ENCODE measurements at places on chromosomes 2 and 18.
A peak's percentile ranks its signal among the peaks of the same experiment; 100 is the strongest.

DNA sequence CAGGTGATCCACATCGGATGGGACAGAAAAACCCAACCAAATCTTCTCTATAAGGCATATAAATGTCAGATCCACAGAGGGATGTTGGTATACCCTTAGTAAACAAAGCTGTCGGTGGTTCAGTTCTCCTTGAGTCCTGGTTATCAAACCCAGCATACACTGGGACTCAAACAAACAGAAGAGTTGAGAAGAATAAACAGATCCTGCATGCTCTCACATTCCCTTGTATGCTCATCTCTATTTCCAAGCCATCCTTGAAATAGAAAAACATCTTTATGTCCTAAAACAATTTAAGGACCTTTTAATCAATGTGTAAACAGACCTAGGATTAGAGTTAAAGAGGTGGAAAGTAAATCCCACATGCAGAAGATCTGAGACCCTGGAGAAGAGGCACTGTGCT is 19.8 kb upstream of the HK2 start:
- DNase-seq, result no peak

- DNase-seq, result no peak
Measured at GRCh38 chr2:54285451-54285850, 29.4 kb upstream of the TSPYL6 start.

DNA sequence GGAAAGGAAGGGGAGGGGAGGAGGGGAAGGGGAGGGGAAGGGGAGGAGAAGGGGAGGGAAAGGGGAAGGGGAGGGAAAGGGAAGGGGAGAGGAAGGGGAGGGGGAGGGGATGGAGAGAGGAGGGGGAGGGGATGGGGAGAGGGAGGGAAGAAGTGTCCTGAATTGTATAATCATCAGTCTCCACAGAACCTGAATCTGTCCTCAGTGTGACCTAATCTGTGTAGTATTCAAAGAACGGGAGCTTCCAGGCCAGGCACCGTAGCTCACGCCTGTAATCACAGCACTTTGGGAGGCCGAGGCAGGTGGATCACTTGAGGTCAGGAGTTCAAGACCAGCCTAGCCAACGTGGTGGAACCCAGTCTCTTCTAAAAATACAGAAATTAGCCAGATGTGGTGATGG is 41.1 kb upstream of the CCDC150 start:
- DNase-seq, result peak; percentile 64

- no peak for DNase-seq
Measured at GRCh38 chr2:48069769-48070168, 163.5 kb upstream of the FBXO11 start.

- no peak for DNase-seq
Measured at GRCh38 chr2:163553601-163554000, 182.2 kb downstream of the FIGN start.

- DNase-seq, result no peak
Measured at GRCh38 chr18:79486356-79487182, 90.8 kb downstream of the NFATC1 start.

GRCh38 chr2:111698743-111699554 is 185.0 kb downstream of the ANAPC1 start:
- peak; percentile 99 for DNase-seq

- DNase-seq, result peak; percentile 85
Measured at GRCh38 chr2:38148501-38148900, 72.5 kb upstream of the CYP1B1 start.

DNA sequence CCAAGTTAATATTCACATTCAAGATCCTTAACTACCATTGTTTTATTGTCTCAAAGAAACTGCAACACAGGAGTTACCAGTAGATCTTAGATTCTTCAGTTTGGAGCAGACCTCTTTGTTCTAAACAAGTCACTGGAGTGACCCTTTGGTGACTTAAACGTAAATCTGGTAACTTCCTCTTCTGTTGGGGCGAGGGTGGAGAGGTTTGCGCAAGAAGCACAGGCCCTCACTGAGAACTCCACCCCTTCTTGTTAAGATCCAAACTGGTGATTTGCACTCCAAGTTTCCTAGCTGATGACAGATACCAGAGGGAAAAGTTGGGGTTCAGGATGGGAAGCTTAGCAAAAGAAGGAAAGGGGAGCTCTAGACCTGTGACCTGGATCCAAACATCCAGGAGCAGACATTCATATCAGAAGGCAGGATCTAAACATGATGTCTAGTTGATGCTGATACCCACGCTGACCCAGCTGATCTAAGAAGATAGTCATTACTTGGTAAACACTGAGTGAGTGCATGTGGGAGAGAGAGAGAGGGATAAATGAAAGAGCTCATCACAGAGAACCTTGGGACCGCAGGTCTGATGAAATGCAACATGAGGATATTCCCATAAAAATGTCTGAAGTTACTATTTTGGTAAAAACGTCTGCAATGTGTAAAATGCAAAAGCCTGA is 256.0 kb downstream of the CDH20 start:
- DNase-seq, result no peak

DNA sequence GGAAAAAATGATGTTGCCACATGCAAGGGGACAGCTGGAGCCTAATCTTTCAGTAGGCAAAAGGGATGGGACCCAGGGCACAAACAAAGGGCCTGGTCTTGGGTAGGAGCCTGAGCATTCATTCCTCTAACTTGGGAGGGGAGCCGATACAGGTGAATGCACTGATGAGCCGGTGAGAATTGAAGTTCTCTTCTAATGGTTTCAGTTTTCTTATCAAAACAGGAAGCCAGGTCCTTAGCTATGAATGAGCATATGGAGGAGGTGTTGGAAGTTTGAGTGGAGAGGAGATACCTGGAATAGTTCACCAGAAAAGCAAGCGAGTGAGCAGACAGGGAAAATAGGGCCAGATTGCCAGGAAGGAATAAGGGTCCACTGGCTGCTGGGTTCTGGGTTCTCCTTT is 10.1 kb downstream of the DPP4 start:
- no peak for DNase-seq

DNA sequence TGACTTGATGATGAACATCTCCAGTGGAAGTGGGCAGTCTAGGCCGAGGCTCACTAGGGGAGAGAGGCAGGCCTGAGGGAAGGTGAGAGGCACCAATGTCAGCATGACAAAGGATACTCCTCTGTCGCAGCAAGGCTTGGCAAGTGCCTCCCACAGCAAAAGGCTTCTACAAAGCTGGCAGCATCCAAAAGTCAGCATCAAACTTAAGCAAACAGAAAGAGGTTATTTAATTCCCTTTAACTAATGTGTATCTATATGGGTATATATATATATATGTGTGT is 41.6 kb downstream of the NIFK start:
- DNase-seq, result no peak

- DNase-seq, result peak; percentile 75
Measured at GRCh38 chr2:150485114-150485870, 2.2 kb downstream of the RND3 start.
